ENCODE measurements at places on chromosomes 3 and 15.

- DNase-seq, result no peak
Observed at GRCh38 chr3:126954141-126954842, 28.6 kb upstream of the PLXNA1 start.

- no peak for DNase-seq
Observed at GRCh38 chr3:172179680-172180399, 140.5 kb downstream of the FNDC3B start.

- DNase-seq, result no peak
Observed at GRCh38 chr15:75751116-75751875, 38.6 kb upstream of the CSPG4 start.

- no peak for DNase-seq
Observed at GRCh38 chr15:73996939-73997338, 2.4 kb downstream of the PML start.

DNA sequence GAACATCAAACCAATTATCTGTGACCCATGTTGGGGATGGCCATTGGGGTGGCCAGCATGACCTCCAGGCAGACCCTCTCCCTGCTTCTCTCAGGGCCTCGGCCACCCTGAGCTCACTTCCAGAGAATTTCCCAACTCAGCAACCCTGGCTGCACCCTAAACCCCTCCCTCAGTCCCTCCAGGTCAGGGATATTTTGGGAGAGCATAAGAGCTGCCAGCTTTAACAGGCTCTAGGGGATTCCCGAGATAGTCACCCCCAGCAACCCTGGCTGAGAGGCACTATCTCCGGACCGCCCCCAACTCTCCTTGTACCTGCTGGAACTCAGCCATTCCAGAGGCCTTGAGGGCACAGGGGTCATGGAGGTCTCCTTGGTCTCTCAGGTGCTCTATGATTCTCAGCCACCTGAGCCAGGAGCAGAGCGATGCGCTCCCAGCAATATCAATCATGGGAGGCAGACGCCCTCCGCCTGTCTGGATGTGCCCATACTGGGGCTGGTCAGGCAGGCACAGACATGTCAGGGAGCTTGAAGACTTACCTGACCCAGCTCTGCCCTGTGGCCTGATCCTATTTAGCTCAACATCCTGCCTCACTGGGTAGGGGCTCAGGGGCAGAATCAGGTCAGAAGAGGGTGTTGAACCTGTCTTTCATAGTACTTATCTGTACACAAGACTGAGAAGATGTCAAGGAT lies 34.9 kb upstream of the CILP start:
- DNase-seq, result no peak

GRCh38 chr3:24128199-24129005 lies 183.3 kb downstream of the NR1D2 start:
- no peak for DNase-seq

DNA sequence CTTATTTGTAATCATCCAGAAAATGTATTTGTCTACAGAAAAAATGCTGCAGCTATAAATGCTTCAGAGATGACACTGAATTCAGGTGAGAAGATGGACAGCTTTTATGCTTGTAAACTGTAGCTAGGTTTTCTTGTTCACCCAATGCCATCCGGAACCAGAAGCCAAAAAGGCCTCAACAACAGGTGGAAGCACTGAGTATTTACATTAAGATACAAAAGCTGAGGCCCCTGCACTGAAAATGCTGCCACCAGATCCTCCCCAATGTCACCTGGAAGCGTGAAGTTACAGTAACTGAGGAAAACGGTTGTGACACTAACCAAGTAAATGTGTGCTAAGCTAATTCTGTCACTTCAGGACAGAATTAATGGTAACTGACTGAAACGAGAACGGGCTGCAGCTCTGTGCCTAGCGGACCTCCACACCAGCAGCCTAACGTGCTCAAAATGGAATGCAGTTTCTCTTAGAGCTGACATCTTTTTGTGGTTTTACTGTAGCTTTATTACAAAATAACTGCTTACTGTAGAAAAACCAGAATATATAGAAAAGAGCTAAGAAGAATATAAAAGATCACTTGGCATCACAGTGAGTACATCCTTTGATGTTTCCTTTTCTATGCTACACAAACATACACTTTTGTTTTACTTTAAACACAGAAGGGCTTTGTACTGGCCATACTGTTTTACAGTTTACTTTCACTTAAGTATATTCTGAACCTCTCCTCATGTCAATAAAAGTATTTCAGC lies 7.6 kb downstream of the CHSY1 start:
- no peak for DNase-seq

DNA sequence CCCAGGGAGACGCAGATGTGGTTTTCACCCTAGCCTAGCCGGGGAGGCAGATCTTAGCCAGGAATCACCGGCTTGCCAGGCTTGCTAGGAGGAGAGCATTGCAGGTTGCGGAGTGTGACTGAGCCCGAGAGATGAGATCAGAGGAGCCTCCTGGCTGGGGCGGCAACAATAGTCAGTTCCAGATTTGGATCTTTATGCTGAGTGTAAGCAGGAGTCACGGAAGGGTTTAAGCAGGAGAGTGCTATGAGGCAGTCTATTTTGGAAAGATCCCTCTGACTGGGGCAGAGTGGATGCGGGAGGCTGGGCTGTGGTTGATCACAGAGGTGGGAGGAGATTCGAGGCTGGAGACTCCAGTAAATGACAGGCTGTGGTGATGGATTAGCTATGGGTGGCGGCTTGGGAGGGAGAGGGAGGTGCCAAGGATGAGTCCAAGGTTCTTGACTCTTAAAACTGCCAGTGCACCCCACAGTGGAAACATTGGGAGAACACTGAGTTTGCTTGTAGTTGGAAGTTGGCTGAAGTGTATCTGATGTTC lies 10.4 kb upstream of the BAHD1 start:
- no peak for DNase-seq

DNA sequence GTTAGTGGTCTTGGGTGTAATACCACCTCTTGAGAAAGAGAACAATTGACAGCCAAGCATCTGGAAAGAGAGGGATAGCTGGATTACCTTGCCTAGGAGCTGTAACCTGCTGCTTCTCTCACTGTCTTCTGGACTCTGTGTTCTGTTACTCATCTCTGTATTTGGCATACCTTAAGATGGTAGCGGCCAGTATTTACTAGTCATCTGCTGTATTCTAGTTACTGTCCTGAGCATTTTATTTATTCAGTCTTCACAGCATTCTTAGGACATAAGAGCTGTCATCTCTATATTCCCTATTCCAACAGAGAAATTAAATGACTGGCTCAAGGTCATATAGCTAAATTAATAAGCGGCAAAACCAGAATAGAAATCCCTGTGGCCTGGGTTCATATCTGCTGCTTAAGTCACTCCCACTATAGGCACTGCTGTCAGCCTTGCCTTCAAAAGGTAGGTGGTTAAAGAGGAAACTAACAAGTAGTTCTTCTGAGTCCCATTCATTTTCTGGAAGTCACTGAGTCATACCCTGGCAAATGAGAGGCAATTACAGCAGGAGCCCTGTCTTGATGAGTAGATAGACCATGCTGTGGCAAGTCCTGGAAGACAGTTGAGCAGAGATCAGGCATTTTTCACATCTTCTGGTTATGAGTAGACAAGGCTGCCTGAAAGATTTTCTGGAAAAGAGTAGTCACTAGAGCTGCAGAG lies 68.2 kb downstream of the RAB7A start:
- DNase-seq, result no peak

- no peak for DNase-seq
Observed at GRCh38 chr3:43729707-43730414, 39.1 kb downstream of the ABHD5 start.

DNA sequence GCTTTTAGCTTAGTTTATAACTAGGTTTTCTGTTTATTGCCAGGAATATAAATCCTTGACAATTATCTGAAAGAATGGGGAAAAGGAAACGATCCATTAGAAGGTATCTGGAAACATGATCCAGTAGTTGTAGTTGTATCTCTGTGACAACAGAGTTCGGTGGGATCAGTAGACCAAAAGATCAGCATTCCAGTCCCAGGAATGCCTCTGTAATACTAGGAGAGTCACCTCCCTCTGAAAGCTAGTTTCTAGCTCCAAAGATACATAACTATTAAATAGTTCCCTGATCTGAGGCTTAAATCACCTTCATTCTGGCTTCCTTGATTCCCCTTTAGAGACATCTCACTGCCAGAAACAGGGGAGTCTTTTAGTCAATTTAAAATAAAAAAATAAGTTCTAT lies 34.1 kb downstream of the MB21D2 start:
- DNase-seq, result no peak

DNA sequence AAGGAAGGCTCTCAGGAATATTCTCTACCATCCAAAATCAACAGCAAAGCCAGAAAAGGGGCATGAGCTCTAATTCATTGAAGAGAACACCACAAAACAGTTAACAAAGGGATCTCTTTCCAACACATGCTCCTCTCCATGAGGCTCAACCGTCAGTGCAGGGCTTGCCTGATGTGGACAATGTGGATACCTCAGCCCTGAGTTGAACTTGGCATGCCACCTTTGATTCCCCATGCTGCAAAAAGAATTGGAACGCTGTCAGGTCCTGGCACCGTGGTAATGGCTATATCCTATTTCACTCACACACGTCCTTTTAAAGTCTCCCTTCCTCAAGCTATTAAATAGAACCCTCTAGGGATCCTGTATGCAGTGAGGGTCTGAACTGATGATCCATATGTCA lies 30.7 kb upstream of the IP6K2 start:
- no peak for DNase-seq

DNA sequence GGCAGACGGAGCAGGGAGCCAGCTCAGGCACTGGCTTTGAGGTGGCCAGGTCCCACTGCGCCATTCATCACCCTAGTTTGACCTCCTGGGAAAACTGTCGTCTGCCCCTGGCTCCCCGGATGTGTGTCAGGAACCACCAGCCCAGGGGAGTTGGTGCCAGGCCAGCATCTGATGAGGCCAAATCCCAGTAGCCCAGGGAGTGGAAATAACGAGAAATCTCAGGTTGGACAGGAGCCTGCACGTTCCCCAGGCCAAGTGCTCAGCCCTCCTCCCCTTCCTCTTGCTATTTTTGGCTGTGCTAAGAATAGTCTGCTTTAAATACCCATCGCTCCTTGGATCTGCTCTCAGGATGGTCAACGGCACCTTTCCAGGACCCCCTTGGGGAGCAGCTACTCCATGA lies 93.1 kb upstream of the RPL32 start:
- no peak for DNase-seq

GRCh38 chr3:190224863-190225692 lies 97.2 kb downstream of the CLDN1 start:
- no peak for DNase-seq

- no peak for DNase-seq
Observed at GRCh38 chr15:89393056-89393455, 58.4 kb upstream of the POLG start.

- no peak for DNase-seq
Observed at GRCh38 chr3:150116196-150116595, 145.5 kb upstream of the PFN2 start.

DNA sequence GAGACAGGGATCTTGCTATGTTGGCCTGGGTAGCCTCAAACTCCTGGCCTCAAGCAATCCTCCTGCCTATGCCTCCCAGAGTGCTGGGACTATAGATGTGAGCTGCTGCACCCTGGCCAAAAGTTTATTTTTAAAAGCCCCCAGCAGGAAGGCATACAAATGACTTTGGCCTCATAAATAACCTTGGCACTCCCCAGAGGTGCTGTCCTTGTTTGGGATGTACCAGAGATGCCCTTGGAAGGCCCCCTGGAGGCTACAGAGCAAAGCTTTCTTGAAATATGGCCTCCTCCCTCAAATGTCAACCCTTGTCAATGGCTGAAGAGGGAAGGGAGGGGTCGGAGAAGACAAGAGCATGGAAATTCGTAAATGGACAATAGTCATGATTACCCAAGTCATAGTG lies 14.0 kb upstream of the RTP3 start:
- DNase-seq, result no peak

DNA sequence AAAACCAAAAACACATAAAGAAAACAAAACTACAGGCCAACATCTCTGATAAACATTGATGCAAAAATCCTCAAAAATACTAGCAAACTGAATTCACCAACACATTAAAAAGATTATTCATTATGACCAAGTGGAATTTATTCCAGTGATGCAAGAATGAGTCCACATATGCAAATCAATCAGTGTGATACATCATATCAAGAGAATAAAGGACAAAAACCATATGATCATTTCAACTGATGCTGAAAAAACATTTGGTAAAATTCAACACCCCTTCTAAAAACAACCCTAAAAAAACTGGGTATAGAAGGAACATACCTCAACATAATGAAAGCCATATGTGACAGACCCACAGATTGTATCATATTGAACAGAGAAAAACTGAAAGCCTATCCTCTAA lies 265.6 kb upstream of the DCBLD2 start:
- no peak for DNase-seq

DNA sequence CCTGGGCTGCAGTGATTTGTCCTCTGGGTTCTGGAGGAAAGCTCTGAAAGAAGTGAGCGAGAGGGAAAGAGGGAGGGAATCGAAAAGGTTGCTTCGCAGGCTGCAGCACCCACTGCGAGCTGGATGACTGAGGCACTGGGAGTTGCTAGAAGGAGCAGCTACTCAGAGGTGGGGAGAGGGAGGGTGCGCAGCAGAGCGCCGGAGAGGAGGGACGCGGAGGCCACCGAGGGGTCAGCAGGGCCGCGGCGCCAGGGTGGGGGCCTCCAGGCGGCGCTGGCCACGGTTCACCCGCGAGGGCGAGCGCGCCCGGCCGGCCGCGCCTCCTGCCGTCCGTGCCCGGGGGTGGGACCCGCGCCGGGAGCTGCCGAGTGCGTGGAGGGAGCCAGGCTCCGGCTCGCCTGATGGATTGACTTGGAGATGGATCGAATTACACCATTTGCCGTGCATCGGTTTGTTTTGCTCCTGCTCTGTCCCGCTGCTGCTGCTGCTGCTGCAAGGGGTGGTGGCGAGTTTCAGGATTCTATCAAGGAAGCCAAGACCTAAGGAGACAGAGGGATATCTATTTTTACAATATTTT lies at the start of gene SEMA6D:
Gene SEMA6D, plus strand, starts transcription at position 470 of the 577 bp plus-strand sequence. CDS start 42,294 bp downstream, outside the sequence.
- no peak for DNase-seq

- no peak for DNase-seq
Observed at GRCh38 chr3:19457449-19457848, 309.1 kb downstream of the KCNH8 start.

DNA sequence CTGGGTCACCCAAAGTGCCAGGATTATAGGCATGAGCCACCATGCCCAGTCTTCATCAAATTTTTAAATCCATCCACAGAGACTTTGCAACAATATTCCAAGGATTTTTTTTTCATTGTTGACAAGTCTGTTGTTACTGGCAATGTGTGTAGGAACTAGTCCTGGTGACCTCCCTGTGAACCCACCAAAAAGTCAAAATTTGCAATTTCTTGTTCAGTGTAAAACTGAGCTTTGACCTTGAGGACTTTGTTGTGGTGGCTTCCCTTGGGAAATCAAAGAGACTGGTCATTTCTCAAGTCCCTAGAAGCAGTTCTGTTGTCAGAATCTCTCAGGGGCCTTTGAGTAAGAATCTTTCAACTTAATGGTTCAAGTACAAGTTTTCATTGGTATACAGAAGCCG lies 36.9 kb upstream of the COL8A1 start:
- DNase-seq, result no peak

- DNase-seq, result no peak
Observed at GRCh38 chr3:18386274-18386890, 38.8 kb downstream of the SATB1 start.
